CD4-positive, CD25-positive, alpha-beta regulatory T cell (primary cell): ENCODE measurements at places on chromosomes 5 and 9. TPM values are rescaled to one million over a fixed set of nuclear protein-coding genes. Genes with fewer than 3 reads are reported as not detected.

GRCh38 chr5:148844433-148845280 is 18.2 kb downstream of the ADRB2 start:
- H3K4me3 ChIP-seq, result no peak overlapping the region
- H3K27ac ChIP-seq, result no peak overlapping the region
- H3K36me3 ChIP-seq, result no peaks in the 10 kb centered on the region
- DNase-seq, result no peak

DNA sequence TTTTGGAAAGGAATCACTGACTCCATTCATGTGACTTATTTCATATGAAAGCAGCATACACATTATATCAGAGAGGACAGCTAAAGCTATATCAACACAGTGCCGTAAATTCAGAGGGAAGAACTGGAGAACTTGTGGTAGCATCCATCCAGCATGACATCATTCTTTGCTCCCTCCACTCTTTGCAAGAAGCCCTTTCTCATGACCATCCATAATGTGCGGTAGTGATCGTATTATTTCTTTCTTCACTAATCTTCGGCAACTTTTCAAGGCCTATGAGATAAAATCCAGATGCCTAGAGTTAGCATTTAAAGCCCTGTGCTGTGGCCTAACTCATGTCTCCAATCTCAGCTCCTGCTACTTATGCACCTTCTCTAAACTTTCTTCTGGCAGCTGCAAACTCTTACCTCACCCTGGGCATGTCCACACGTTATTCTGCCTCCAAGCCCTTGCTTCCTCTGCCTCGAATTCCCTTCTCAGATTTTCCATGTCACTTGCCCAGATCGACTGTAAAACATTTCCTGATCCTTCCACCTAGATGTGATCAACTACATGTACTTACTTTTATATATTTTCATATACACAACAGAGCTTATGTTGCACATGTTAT is 307.3 kb upstream of the SGCD start:
- H3K36me3 ChIP-seq, result no peaks in the 10 kb centered on the region
- no peak overlapping the region for H3K27ac ChIP-seq
- H3K4me3 ChIP-seq, result no peak overlapping the region
- H3K4me1 ChIP-seq, result no peaks in the 10 kb centered on the region
- H3K27me3 ChIP-seq, result no peaks in the 10 kb centered on the region

- no peak overlapping the region for H3K27ac ChIP-seq
- no peaks in the 10 kb centered on the region for H3K4me1 ChIP-seq
- H3K27me3 ChIP-seq, result no peaks in the 10 kb centered on the region
- no peaks in the 10 kb centered on the region for H3K36me3 ChIP-seq
- DNase-seq, result no peak
Observed at GRCh38 chr9:107389617-107390071, 99.9 kb downstream of the KLF4 start.

DNA sequence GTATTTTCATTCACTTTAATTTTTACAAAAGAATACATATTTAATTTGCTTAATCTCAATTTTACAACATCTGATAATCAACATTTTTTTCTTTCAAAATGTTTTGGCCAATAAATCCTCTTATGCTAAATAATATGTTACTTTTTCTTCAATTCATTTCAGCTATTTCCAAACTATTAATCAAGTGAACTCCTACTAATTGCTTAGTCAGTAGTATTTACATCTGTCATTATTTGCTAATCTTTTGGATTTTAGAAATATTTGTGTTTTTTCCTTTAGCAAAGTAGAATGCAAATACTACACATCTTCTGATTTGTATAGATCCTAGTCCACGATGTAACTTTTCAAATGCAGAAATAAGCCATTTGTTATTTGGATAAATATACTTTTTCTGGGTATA is 1.6 kb upstream of the TNPO1 start:
- H3K27me3 ChIP-seq, result peaks cover 17% of the 10 kb centered on the region
- no peak overlapping the region for H3K27ac ChIP-seq
- peaks cover 18% of the 10 kb centered on the region for H3K4me1 ChIP-seq
- no peak for DNase-seq
- H3K4me3 ChIP-seq, result no peak overlapping the region

DNA sequence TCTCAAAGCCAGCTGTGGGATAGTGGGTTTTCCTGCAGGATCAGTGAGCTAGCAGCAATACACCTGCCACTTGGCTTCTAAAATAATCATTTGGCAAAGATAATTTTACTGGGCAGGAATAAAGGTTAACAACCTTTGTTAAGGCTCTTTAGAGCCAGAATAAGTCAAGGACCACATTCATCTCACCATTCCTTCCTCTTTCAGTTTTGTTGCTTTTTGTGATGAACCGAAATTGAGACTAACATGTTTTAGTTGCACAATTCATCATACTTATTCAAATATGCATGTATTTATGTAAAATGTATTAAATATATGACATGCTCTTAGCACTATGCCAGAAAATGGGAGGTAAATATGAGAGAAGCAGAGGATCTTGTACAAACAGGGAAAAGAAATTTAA is 824.4 kb upstream of the TYRP1 start:
- no peak overlapping the region for H3K27ac ChIP-seq
- no peak for DNase-seq
- no peaks in the 10 kb centered on the region for H3K27me3 ChIP-seq

- H3K4me1 ChIP-seq, result no peaks in the 10 kb centered on the region
- DNase-seq, result no peak
- H3K4me3 ChIP-seq, result no peak overlapping the region
- H3K27me3 ChIP-seq, result no peaks in the 10 kb centered on the region
- H3K27ac ChIP-seq, result no peak overlapping the region
Observed at GRCh38 chr5:124997186-124997893, 250.9 kb upstream of the ZNF608 start.

- no peak for DNase-seq
- no peaks in the 10 kb centered on the region for H3K4me1 ChIP-seq
- no peak overlapping the region for H3K4me3 ChIP-seq
Observed at GRCh38 chr5:89850513-89850865, 559.1 kb downstream of the CETN3 start.

DNA sequence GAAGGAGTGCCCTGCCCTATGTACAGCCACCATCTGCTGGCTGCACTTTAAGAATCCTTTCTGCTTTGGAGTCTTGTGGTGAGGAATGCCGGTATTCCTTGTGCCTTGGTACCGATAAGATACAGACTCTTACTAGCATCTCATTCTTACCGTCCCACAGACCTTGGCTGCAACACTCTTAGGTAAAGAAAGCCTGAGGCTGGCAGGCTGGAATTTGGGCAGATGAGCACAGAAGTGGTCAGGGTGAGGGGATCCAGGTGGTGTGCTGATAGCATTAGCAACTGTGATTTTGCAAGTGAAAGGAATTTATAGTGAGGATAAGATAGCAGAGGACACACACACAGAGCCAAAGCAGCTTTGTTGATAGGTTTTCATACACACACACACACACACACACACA is 198.1 kb downstream of the ENC1 start:
- no peak overlapping the region for H3K27ac ChIP-seq
- no peak for DNase-seq
- H3K4me1 ChIP-seq, result no peaks in the 10 kb centered on the region
- no peak overlapping the region for H3K4me3 ChIP-seq

- no peaks in the 10 kb centered on the region for H3K4me1 ChIP-seq
- H3K4me3 ChIP-seq, result no peak overlapping the region
- H3K27ac ChIP-seq, result no peak overlapping the region
- no peaks in the 10 kb centered on the region for H3K27me3 ChIP-seq
Observed at GRCh38 chr5:2685651-2686272, 65.7 kb downstream of the IRX2 start.

DNA sequence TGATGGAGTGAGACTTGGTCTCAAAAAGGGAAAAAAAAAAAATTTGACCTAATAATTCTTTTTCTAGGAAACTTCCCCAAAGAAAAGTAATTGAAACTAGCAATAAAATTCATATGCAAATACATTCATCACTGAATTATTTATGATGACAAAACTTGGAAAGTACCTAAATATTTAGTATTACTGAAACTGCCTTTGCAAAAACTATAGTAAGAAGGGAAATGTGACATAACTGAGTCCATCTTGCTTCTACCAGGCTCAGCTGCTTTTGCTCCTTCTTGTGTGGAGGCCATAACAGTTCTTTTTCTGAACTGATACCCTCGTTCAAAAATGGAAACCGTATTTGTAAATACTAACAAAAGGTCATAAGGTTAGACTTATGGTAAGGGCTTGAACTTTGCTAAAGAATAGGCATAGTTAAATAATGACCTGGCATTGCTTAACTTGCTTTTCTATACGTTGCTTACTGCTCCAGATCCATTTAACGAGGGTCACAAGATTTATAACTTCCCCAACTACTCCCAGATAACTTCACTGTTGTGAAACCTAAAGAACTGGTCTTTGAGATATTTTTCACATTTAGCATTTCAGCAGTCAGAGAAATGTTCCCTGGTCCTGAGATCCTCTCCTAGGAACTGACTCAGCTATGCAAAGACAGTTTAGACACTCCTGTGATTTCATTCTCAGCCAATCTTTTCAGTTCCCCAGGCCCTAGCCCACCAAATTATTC is 68.4 kb downstream of the CFAP95 start:
- H3K4me3 ChIP-seq, result no peak overlapping the region
- H3K27ac ChIP-seq, result no peak overlapping the region
- no peak for DNase-seq
- H3K4me1 ChIP-seq, result no peaks in the 10 kb centered on the region
- no peaks in the 10 kb centered on the region for H3K27me3 ChIP-seq

DNA sequence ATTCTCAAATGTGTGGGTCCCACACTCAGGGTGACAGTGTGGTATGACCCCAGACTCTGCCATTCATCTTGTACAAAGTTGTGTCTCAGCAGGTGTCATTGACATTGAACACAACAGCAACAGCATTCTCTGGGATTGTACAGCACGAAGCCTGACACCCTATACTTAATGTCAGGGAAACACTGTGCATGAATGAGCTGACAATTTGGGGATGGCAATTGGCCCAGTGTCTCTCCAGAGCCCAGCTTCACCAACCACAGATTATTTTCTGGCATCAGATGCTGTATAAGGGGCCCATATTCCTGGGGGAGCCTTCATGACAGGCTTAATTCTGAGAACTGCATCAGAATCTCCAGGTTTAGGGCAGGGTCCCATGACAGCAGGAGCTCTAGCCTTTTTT is 143.2 kb downstream of the GCNT1 start:
- no peak overlapping the region for H3K27ac ChIP-seq
- no peaks in the 10 kb centered on the region for H3K27me3 ChIP-seq
- H3K4me3 ChIP-seq, result no peak overlapping the region
- no peaks in the 10 kb centered on the region for H3K4me1 ChIP-seq

DNA sequence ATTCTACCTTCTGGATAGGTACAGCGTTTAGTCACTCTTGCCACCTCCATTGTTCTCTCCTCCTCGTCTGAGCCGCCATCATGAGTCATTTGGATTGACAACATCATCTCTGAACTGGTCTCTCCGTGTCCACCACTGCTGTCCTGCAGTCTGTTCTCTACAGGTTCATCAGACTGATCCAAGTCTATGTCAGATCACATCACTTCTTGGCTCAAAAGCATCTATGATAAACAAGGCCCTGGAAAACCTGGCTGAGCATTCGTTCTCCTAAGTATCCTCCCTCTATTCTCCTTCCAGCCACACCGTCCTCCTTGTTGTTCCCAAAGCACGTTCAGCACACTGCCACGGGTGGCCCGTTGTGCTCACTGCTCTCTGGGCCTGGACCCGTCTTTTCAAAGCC is 50.5 kb downstream of the CTNND2 start:
- no peaks in the 10 kb centered on the region for H3K4me1 ChIP-seq
- DNase-seq, result no peak
- no peak overlapping the region for H3K27ac ChIP-seq
- H3K4me3 ChIP-seq, result no peak overlapping the region
- H3K27me3 ChIP-seq, result no peaks in the 10 kb centered on the region

DRD1 gene
- polyA plus RNA-seq, result not detected

TEX48 gene
- polyA plus RNA-seq, result not detected

SPATA31C1 gene
- not detected for polyA plus RNA-seq

ACOT12 gene
- polyA plus RNA-seq, result not detected

SLC6A3 gene
- polyA plus RNA-seq, result 0.27 TPM
